ENCODE measurements at places on chromosomes 5 and 9.
A peak's percentile ranks its signal among the peaks of the same experiment; 100 is the strongest.

- ATAC-seq = no peak
Observed at GRCh38 chr5:39169081-39169480, 50.3 kb downstream of the FYB1 start.

GRCh38 chr9:129864991-129865647, 29.9 kb downstream of the USP20 start:
- no peak for ATAC-seq

DNA sequence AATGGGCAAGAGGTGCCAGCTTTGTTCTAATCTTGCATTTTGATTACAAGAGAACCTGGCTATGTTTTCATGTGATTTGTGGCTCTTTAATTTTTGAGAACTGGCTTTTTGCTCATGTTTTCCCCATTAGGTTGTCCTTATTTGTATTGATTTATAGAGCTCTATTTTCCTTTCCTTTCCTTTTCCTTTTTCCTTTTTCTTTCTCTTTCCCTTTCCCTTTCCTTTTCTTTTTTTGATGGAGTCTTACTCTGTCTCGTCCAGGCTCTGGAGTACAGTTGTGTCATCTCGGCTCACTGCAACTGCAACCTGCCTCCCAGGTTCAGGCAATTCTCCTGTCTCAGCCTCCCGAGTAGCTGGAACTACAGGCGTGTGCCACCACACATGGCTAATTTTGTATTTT, 55.5 kb downstream of the GPBP1 start:
- ATAC-seq = no peak

DNA sequence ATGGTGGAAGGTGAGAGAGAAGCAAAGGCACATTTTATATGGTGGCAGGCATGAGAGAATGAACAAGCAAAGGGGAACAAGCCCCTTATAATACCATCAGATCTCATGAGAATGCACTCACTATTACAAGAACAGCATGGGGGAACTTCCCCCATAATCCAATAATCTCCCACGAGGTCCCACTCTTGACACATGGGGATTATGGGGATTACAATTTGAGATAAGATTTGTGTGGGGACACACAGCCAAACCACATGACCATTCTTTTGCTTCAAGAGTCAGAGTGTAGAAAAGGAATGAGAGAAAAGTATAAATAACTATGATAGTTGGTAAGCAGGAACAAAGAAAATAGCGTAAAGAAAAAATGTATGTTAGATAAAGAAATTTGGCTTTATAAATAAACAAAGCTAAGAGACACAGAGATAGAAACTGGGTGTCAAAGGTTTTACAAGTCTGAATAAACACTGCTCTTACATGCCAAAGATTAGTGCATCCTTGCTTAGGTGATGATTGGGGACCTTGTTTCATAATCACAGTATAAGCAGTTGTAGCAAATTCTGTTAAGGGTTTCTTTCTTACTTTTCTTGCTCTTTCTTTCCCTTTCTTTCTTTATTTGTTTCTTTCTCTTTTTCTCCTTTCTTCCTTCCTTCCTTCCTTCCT, 91.9 kb upstream of the PAPPA start:
- no peak for ATAC-seq

- ATAC-seq = no peak
Observed at GRCh38 chr5:160837211-160837610, 14.8 kb downstream of the ATP10B start.

DNA sequence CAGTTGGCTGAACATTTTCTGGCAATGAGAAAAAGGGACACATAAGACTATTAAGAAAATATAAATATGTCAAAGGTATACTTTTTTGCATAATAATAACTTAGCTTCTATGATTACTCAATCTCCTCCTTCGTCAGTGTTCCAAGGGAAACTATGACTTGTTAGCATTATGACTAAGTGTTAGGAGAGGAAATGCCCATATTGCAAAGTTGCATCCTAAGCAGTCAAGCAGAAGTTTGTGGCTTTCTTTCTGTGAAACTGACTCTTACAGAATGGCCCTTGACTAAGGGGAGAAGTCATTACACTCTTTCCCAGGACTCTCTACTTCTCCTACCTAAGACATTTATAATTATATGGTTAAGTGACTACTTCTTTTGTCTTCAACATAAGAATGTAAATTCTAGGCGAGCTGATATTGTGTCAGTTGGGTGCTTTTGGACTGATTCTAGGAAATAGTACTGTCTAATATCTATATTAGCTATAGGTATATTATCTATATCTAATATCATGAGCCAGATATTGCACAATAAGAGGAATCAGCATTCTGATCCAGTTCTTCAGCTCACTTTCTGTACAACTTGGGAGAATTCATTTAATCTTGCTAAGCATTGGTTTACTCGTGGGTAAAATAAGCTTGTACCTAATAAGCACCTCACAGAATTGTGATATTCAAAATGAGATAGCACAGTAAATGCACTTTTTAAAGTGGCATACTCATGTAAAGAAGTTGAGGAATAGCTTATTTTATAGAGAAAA, 16.4 kb upstream of the SPINK6 start:
- peak; percentile 13 for ATAC-seq

DNA sequence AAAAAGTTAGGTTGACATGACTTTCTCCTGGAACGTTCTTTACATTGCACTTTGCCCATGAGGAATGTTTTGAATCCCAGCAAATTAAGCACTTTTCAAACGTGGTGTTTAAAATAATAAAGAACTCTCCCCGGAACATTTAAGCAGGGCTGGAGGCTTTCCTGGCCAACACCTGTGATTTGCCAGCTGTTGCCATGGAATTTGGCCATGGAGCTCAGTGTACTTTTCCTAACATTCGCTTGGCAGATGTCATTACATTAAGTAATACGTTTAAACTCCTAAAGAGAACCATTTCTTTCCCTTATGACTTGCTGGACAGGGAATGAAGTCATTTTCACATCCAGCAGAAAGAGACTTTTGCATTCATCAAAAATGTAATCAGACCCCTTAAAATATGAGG, 146.1 kb downstream of the GAS1 start:
- peak; percentile 16 for ATAC-seq

- ATAC-seq = no peak
Observed at GRCh38 chr5:68846828-68847227, 247.0 kb upstream of the SLC30A5 start.

DNA sequence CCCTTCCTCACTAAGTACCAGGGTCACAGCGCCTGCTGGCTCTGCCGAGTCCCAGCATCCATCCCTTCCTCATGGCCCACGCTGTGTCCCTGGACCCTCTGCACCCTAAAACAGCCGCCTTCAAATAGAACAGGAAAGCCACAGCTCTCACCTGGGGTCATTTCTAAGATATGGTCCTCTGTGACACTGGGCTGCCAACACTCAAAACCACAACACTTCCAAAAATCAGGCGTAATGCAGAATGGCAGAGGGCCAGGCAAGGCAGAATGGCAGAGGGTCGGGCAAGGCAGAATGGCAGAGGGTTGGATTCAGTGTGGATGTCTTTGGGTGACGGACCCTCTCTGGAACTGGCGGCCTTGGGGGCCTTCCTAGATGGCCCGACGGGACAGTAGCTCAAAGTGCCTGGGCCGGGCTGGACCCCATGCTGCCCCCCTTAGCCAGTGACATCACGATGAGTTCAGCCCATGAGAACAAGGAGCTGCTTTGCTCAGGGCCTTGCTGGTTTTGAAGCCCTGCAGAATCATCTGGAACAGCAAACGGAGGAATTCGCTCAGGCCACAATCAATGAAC, 35.3 kb downstream of the ZDHHC11B start:
- no peak for ATAC-seq

DNA sequence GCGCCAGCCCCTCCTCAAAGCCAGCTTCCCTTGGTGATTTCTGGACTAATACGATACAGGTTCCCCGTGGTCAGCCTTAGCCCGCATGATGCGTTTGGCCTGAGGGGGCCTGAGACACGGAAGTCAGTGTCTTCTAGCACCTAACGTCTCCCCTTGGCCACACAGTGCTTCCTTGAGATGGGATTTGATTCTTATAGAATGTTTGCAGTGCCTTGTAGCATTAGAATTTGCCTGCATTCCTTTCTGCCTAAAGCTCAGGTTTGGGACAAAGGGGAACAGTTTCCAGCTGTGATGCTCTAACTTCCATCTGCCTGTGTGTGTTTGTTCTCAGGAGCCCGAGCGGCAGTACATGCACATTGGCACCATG, 34.4 kb downstream of the CFAP90 start:
- ATAC-seq = no peak

DNA sequence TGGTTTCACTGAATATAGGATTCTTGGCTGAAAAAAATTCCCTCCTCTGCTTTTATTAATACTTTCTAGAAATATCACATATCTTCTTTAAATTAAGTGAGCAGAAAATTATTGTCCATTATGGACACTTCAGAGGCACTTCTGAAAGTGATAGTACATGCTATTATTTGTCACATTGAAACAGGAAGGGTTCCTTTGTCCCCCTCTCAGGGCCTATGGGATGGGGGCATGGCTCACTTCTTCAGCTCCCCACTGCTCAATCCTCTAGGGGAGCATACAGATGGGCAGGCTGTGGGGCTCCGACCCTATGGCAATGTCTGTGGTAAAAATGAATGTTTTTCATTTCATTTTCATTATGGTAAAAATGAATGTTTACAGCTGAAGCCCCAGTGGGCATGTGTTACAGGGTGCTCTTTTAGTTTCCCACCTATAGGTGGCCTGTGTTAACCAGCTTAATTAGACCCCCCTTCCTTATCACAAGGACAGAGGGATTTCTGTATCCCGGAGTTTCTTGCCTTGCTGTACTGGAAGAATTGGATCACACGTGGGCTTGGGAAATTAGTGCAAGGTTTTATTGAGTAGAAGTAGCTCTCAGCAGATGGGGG, 1225.2 kb downstream of the PTPRD start:
- no peak for ATAC-seq

- peak; percentile 22 for ATAC-seq
Observed at GRCh38 chr5:149803641-149804468, 73.7 kb downstream of the PPARGC1B start.

DNA sequence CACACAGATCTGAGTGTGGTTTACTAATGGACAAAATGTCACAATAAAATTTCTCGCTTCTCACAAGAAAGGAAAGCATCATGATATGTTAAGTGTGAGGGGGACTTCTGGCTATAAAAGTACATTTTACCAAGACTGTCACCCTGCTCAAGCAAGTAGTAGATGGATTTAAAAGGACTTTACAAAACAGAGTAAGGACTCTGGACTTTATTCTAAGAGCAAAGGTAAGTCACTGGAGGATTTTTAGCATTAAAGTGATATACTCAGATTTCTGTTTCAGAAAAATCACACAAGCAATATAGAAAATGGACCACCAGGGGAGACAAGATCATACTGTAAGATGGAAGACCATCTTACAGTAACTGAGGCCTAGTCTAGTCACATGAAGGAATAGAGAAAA, 19.7 kb downstream of the FANCC start:
- no peak for ATAC-seq

- no peak for ATAC-seq
Observed at GRCh38 chr9:90219548-90220118, 423.0 kb downstream of the DIRAS2 start.

DNA sequence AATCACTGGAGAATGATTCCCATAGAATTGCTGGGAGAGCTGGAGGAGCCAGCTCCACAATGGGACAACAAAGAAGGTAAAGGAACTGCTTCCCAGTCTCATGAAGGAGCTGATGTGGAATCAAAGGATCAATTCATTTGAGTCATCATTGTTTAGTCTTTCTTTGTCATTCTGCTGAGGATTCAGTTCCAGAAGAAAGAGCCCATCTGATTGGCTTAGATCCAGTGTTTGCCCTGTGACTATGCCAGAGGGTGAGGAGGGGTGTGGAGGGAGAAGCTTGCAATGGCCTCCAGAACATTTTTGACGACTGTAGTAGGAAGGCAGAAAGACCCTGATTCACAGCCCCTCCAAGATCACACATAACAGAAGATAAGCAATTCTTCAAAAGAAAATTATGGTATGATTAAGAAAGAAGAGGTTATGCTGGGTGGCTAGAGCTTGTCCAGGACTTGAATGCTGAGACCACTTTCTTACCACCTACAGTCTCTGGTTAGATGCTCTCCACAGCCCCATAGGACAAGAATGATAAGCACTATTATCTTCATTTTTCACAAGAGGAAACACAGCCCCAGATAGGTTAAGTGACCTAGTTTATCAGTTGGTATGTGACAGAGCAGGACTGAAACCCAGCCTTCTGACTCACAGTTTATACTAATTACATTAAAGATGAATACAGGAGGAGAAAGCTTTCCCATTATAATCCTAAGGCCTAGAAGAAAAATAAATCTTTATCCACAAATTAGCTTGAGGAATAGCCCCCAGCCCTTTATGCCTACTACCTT, 363.1 kb downstream of the PRELID2 start:
- ATAC-seq = no peak

DNA sequence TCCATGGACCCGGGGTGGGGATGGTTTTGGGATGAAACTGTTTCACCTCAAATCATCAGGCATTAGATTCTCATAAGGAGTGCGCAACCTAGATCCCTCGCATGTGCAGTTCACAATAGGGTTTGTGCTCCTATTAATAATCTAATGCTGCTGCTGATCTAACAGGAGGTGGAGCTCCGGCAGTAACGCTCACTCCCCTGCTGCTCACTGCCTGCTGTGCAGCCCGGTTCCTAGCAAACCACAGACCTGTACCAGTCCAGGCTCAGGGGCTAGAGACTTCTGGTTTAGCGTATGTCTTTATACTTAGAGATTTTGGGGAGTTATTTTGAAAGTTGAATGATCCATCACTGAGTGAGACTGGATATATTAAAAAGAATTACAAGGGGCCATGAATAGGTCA, 50.2 kb downstream of the RICTOR start:
- no peak for ATAC-seq

DNA sequence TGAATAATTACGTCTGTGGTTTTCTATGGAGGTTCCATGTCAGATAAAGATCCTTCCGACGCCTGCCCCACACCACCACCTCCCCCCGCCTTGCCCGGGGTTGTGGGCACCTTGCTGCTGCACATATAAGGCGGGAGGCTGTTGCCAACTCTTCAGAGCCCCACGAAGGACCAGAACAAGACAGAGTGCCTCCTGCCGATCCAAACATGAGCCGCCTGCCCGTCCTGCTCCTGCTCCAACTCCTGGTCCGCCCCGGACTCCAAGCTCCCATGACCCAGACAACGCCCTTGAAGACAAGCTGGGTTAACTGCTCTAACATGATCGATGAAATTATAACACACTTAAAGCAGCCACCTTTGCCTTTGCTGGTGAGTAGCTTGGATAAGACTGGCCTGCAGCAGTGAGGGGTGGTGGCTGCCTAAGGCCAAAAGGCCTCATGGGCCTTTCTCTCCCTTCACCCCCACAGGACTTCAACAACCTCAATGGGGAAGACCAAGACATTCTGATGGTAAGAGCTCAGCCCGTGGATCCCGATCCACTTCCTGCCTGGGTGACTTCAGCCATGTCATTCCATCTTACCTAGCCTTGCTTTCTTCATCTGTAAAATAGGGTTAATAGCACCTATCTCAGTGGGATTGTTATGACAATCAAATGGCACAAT, at the start of gene IL3:
Gene IL3, plus strand, starts transcription at position 155 of the 661 bp plus-strand sequence. Its CDS starts 52 bp downstream, at position 207.
- no peak for ATAC-seq
